Cerebellar nuclear complex (tissue), 1 donor: ENCODE measurements at places on chromosomes 1 and 21.

GRCh38 chr1:15455522-15455921, 1.0 kb upstream of the CELA2A start:
- DNase-seq: no peak

DNA sequence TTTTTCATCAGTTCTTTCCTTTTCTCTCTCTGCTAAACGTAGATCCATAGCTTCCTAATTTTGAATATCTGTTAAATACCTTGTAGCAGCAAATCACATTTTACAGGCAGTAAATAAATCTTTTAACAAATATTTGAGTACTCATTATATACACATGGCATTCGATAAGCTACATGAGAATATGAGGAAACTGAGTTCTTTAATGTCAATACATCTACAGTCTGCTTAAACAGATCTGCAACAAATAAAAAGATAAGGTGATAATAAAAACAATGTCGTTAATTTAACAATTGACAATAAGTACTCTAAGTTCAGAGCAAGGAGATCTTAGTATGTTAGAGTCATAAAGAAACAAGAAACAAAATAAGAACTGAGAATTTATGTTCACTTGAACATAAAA, 42.9 kb downstream of the SELENOF start:
- no peak for DNase-seq

DNA sequence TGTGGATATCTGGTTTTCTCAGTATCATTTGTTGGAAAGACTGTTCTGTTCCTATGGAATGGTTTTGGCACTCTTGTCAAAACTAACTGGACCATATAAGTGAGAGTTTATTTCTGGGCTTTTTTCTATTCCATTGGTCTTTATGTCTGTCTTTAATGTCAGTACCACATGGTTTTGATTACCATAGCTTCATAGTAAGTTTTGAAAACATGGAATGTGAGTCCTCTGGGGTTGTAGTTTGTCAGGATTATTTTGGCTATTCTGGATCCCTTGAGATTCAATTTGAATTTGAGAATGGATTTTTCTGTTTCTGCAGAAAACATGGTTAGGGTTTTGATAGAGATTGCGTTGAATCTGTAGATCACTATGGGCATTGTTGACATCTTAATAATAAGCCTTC, 107.9 kb downstream of the ZFYVE9 start:
- DNase-seq: no peak

DNA sequence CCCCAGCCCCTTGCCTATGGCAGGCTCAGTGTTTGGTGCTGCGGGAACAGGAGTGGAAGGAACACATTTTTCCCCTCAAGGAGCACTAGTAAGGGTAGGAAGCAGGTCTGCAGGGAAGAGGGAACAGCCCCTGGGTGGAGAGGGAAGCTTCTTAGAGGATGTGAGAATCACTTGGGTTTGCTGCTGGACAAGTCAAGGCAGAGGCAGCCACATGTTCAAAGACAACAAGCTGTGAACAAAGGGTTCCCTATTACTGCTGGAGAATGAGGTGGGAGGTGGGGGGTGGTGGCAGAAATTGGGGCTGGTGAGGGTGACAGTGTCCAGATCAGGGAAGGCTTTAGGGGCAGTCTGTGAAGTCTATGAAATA, 24.8 kb upstream of the CITED4 start:
- no peak for DNase-seq

- no peak for DNase-seq
Measured at GRCh38 chr1:157941939-157942338, 51.5 kb upstream of the KIRREL1 start.

- DNase-seq: no peak
Measured at GRCh38 chr1:183965726-183966125, 71.8 kb downstream of the COLGALT2 start.

GRCh38 chr1:243523766-243524165, 267.9 kb downstream of the SDCCAG8 start:
- no peak for DNase-seq

DNA sequence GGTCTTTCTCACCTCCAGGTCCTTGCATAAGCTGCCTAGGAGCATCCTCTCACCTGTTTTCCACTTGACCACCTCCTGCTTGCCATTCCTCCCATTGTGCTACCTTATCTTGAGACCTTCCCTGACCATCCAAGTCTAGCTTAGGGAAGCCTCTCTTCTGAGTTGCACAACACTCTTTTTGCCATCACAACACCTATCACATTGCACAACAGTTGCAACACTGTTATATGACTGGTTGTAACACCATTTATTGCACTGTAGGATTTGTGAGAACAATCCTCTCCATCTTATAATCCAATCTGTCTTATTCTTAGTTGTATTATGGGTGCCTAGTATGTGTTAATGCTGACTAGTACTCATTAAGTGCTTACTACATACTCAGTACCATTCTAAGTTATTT, 488.7 kb downstream of the OMA1 start:
- DNase-seq: no peak

DNA sequence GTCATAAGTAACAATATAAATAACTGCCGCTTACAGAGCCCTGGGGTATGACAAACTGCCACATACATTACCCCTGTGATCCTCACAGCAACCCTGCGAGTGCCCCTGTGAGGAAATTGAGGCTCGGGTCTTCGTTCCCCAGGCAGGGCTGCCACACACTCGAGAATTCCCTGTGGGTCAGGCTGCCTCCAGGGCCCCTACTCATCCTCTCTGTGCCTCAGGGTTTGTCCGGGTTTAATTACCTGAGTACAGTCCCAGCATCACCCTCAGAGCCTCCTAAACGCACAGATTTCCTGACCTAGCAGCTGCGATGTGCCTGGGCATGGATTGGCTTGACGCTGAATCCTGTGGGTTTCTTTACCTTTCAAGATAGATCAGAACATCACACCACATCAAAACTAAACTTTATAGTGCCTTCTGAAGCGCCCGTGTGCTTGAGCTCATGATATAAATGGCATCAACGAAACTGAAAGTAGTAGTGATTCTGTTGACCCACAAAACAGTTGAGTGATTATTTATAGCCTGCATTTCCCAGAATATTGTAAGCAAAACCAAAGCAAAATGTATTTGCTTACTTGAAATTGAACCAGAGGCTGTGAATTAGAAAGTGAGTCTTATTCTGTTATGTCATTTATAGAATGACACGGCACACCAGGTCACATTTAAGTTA, 14.0 kb downstream of the SLC37A1 start:
- DNase-seq: no peak

- no peak for DNase-seq
Measured at GRCh38 chr21:33040215-33040614, 14.5 kb downstream of the OLIG2 start.

GRCh38 chr21:16912075-16912474, 600.8 kb upstream of the CXADR start:
- DNase-seq: no peak

GRCh38 chr1:201882665-201883132, 6.0 kb upstream of the SHISA4 start:
- DNase-seq: no peak

DNA sequence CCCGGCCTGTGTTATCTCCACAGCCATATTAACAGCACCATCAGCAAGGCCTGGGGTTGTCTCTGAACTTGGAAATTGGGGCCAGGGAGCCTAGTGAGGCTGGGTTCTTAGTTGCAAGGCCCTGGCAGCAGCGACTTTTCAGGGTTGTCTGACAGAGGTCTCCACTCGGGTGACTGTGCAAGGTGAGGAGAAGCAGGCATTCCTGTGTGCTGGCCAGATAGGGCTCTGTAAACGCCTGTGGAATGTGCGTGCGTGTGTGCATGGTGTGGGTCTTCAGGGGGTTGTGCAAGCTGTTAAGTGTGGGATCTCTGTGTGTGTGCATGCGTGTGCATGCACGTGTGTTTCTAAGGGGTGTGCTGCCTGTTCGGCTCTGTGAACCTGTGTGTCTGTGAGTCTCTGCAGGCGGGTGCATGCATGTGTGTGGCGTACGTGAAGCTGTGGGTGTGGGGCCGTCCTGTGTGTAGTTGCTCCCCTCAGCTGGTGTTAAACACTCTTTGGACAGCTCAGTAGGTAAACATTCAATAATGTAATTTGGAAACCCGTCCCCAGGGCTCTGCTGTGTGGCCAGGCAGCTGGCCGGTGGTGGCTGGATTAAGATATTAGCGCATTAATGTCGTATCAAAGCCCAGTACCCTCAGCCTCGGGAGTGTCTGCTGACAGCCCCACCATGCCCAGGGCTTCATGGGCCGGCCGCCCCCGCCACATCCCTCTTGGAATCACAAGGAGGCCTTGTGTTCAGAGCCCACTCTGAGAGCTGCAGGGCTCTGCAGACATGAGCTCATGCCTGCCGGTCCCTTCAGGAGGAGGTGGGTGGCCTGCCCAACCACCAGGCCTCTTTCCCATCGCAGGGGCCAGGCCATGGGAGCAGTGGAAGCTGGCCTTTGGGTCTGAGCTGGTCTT, 189.9 kb downstream of the FOXD2 start:
- no peak for DNase-seq

GRCh38 chr1:165300400-165300903, 56.1 kb downstream of the LMX1A start:
- no peak for DNase-seq

DNA sequence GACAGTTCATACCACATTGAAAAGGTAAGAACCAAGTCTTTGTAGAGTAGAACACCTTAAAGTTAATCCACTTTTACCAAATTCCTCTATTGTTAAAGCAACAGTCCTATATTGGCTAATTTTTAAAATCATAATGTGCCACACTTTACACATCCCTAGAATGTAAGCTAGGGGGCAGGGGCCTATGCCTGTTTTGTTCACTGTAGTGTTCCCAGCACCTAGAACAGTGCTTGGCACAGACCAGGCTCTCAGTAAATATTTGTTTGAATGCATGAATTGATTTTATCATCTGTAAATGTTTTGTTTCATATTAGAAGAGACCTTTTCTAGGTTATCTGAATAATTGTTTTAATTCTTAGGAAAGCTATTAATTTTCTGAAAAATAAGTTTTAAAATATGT, 9.1 kb downstream of the SMAP2 start:
- DNase-seq: no peak
